ENCODE measurements at places on chromosomes 7 and 10.

DNA sequence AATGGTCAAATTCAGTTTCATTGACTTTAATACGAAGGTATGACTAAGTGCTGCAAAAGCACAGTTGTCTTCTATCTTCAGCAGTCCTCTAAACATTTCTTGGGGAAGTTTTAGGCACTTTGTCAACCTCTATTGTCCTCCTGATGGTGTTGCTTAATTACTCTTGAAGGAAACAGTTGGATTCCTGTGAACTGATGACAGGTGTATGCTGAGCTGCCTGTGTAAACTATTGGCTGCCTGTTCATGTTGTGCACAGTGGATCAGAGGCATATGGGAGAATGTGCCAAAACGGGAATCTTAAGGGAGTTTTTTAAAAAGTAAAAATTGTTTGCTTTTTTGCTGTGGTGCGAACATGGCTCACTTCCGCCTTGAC is 221.0 kb downstream of the AUTS2 start:
- no peak for DNase-seq

GRCh38 chr7:102917436-102918353 is 4.9 kb downstream of the LRRC17 start:
- DNase-seq: no peak

GRCh38 chr10:53223851-53224250 is 451.3 kb upstream of the MBL2 start:
- no peak for DNase-seq

DNA sequence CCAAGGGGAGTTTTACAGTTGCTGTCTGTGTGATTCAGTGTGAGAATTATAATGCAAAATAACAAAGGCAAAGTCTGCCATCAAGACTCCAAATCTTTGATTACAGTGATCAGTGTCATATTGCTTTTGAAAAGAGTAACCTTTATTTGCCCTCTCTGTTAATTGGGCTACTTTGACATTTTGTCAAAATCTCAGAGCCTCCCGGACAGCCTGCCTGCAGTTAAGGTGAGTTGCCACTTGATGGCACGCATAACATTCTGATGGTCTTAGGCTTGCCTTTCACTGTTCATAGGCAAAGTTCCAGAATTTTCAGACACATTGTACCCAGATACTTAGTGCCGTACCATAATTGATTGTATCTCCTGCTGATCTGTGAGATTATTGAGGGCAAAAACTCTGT is 253.5 kb downstream of the ABCA13 start:
- DNase-seq: no peak

DNA sequence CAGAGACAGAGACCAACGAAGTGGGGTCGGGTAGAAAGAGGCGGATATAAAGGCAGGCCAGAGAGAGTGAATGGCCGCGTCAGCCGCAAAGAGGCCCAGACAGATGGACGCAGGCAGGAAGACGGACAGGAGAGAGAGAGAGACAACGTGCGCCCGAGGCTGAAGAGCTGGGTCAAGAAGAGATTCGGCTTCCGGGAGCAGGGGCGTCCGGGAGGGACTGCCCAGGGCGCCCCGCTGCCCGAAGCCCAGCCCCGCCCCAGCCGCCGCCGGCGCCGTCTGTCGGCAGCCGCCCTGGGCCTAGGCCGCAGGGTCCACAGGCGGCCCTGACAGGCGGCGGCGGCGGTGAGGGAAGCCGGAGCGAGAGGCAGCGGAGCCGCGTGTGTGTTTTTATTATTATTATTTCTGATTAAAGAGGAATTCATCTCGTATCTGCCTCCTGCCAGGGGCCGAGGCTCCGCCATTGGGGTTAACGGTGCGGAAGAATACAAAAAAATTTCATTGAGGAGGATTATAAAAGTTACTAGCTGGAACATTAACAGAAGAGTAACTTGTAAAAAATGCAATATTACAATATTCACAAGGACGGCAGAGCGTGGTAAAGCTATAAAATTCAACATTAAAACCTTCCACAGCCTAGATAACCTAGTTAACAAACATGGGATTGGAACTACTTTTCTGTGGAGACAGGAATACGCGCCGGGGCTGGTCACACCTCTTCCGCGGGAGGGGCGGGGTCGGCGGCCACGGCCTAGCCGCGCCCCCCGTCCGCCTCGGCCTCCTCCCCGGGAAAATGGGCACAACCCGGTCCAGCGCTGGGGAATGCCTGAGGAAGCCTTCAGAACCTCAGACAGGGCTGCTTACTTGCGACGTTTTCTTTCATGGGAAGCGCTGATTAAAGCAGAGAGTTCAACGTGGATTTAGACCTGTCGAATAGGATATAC is 29.7 kb upstream of the PAX2 start:
- no peak for DNase-seq

- no peak for DNase-seq
Observed at GRCh38 chr10:34689053-34689452, 126.0 kb downstream of the PARD3 start.

- DNase-seq: no peak
Observed at GRCh38 chr7:86949052-86949778, 110.2 kb downstream of the ELAPOR2 start.

DNA sequence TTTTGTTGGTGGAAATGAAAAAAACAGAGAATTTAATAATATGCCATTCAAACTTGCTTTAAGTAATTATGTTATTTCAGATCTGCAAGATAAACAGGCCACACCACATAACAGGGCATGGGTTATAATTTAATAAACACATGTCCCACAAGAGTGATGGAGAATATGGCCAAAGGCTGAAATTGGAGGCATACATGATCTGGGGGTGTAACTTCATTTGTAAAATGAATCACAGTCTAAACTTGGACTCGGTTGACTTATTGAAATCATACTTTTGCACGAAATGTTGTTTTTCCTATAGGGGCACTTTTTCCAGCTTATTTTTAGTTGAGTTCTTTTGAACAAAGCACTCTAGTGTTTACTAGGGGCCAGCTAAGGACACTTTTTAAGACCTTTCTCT is 151.6 kb downstream of the TMEM26 start:
- DNase-seq: no peak

DNA sequence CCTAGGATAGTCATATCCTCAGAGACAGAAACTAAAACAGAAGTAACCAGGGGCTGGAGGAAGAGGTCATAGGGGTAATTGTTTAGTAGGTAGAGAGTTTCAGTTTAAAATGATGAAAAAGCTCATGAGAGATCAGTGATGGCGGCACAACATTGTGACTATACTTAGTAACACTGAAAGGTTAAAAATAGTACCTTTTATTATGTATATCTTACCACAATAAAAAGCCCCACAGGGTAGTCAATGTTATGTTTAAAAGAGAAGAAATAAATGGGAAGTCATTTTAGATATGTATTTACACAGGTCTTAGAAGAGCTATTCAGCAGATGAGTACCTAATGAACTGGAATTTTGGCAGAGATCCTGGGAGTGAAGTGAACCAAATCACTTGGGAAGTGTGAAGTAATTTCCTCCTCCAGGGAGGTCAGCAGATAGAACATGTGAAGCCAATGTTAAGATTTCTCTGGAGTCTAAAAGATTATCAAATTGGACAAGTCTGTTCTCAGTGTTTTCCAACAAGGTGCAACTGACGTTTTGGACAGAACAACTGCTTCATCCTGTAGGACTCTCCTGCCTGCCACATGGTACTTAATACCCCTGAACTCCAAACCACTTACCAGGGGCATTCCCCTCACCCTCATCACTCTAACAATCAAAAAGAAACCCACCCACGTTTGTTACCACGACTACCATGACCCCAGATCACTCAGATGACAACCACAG is 6.4 kb downstream of the CDCA7L start:
- peak; percentile 83 for DNase-seq

GRCh38 chr10:127836966-127837365 is 55.8 kb downstream of the CLRN3 start:
- DNase-seq: no peak

DNA sequence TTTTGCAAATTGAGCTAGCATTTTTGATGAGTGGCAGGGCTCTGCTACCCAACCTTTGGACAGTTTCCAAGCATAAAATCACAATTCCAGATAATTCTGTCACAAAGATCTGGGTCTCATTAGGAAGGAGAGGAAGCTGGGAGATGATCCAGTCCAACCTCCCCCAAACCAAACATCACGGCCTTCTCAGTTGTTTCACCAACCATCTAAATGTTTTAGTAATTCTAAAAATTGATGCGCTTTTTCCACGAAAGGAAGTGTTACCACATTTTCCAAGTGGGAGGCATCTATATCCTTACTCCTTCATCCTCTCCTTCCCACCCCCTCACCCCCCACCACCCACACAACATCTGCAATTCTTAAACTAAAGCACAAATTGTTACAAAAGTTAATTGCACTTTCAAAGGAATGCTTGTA is 108.3 kb downstream of the EGFR start:
- no peak for DNase-seq

- DNase-seq: no peak
Observed at GRCh38 chr7:139855498-139856270, 26.6 kb downstream of the TBXAS1 start.

DNA sequence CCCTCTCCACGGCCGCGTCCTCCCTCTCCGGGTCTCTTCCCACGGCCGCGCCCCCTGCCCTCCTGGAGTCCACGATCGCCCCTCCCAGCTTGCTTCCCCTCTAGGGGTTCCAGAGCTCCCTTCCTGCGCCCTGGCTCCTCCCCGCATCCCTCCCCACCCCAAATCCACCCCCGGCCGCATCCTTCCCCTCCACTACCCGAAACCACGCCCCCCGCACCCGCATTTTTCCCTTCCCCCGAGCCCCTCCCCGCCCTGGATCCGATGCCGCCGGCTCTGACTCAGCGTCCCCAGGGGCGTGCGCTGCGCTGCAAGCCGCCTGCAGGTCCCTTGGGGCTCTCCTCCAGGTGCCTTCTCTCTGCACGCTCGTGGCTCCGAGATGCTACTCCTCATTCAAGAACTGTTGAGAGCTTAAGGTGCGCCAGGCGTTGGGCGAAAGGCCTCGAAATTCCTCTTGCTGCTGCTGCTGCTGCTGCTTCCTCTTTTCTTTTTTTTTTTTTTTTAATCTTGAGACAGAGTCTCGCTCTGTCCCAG is 372 bp upstream of the TMEM130 start:
- DNase-seq: peak; percentile 58

DNA sequence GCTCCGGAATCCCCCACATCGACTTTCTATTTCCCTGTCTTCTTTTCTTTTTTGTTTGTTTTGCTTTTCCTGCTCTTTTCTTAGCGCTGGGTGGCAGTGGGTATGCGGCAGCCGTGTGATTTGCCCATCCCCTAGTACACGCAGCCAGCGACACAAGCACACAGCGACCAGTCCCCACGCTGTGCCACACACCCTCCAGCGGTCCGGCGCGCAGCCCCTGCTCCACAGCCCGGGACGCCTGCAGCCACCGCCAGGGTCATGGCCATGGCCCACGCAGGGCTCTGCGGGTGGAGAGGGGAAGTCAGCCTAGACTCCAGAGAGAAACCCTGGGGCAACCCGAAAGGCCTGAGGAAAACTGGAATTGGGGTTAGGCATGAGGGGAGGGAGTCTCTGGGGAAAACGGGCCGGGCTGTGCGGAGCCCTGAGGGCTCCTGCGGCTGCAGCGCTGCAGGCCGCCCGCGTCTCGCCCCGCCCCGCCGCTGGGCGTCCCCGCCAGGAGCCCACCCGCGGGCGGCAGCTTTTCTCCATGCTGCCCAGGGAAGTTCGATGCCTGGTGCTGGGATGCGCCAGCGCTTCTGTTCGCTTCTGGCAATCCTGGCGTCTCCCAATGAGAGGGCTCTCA is 2.5 kb downstream of the CHRM2 start:
- no peak for DNase-seq

- DNase-seq: peak; percentile 48
Observed at GRCh38 chr7:44750921-44751571, 2.4 kb downstream of the ZMIZ2 start.

- no peak for DNase-seq
Observed at GRCh38 chr7:108129018-108129965, 869 bp downstream of the LAMB4 start.

DNA sequence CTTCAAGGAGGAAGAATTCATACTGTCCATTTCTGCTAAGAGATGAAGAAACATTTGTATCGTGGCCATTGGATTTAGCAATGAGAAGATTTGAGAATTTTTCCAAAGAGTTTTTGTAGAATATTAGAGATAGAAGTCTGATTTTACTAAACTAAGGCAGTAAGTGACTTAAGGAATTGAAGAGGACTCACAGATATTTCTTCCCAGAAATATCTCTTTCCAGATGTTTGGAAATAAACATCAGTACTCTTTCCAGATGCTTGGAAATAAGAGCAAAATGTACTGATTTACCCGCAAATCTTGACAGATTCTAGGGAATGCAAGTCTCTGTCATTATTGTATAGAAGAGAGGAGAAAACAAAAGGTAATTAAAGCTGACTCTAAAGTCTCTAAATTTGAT is 91.3 kb downstream of the IMMP2L start:
- DNase-seq: no peak

DNA sequence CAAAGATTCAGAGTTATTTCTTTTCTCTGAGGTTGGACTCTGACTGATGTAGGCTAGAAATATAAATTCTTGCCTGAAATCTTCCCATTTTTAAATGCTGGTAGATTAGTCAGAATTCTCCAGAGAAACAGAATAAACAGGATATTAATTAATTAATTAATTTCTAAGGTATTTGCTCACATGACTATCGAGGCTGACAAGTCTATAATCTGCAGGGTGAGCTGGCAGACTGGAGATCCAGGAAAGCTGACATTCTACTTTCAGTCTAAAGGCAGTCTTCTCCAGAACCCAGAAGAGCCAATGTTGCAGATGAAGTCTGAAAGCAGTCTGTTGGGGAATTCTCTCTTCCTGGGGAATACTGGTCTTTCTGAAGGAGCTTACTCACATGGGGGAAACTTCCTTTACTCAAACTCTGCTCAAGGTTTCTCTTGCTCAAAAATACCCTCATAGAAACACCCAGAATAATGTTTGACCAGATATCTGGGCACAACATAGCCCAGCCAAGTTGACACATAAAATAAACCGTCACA is 189.7 kb downstream of the KIF20B start:
- DNase-seq: no peak

GRCh38 chr7:1156782-1157535 is 3.0 kb downstream of the ZFAND2A start:
- DNase-seq: no peak

- no peak for DNase-seq
Observed at GRCh38 chr10:91549262-91549661, 83.6 kb downstream of the PPP1R3C start.

GRCh38 chr10:5413012-5413938 is 918 bp downstream of the NET1 start:
- no peak for DNase-seq

DNA sequence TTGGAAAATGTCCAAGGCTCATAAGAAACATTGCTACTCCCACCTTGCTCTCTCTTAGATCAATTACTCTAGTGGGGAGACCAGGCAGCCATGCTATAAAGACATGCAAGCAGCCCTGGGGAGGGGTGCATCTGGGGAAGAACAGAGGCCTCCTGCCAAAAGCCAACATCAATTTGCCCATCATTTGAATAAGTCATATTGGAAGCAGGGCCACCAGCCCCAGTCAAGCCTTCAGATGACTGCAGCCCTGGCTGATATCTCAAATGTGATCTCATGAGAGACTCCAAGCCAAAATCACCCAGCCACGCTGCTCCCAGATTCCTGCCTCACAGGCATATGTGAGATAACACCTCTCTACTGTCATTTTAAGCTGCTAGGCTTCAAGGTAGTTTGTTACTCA is 157.5 kb upstream of the PDE1C start:
- DNase-seq: no peak
